ENCODE measurements at places on chromosomes 2 and 18.

DNA sequence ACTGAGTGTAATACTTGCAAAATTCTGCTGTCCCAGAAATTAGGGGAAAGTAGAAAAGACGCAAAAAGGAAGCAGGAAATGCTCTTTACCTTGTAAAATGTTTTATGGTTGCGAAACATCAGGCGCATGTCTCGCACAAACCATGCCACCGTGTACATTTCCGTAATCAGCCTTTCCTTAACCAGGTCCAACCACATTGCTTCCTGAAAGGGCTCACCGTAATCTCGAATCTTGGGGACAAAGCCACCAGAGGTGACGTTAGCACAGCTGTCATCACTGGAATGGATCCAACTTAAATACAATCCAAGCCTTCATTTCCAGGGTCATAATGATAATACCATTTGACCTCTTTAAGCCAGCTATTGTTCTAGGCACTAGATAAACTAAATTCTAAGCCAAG is 49.3 kb downstream of the SP110 start:
- DNase-seq = no peak

DNA sequence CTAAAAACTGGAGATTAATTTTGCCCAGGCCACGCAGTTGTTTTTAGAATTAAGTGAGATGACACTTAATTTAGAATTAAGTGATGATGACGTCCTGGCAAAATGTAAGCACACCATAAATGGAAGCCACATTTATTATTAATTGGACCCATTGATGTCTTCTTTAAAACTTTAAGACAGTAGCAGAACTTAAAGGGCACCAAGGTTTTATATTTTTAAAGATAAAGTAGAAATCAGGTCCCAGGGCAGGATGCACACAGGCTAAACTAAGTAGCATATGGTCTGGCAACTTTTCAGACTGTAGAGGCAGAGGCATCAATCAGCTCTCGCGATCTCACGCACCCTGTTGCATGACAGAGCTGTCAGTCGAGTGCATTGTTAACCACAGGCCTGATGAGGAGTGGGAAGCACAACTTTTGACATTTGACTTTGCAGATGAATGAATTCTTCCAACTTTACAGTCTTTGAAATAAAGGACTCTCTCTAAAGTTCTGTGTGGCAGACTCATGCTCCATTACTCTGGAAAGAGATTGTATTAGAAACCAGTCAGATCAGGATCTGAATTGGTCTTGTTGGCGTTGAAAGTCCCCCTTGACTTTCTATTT is 232.4 kb downstream of the CD226 start:
- no peak for DNase-seq

- DNase-seq = no peak
Measured at GRCh38 chr2:158213773-158214172, 112.1 kb downstream of the UPP2 start.

GRCh38 chr2:134504586-134505336 is 214.0 kb downstream of the TMEM163 start:
- DNase-seq = no peak

GRCh38 chr2:177598326-177599138 is 206.0 kb downstream of the AGPS start:
- no peak for DNase-seq
